Mesothelial cell of epicardium (in vitro differentiated cells): ENCODE measurements at places on chromosomes 2 and 18. TPM values are rescaled to one million over a fixed set of nuclear protein-coding genes. Genes with fewer than 3 reads are reported as not detected.

GRCh38 chr2:103361712-103362111 is 599.9 kb downstream of the TMEM182 start:
- H3K4me1 ChIP-seq = no peaks in the 10 kb centered on the region
- no peak for DNase-seq
- no peaks in the 10 kb centered on the region for H3K27me3 ChIP-seq
- H3K4me3 ChIP-seq = no peak overlapping the region
- H3K27ac ChIP-seq = no peak overlapping the region
- no peaks in the 10 kb centered on the region for H3K36me3 ChIP-seq

DNA sequence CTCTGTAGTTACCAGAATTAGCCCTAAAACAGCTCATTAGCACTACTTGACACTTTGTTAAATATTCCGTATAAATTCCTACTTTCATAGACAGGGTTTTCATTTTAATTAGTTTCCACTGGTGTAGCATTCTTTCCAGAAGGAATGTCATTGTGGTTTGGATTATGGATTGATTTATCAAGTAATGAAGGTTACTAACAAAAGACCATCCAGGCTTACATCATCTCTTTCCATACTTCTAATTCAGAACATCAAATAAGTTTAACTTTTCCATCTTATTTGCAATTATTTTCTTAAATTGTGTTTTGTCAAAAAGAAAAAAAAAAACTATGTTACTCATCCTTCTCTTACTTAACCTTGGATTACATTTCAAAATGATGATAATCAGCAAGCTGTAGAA is 231.8 kb upstream of the SPOPL start:
- peaks cover 15% of the 10 kb centered on the region for H3K4me1 ChIP-seq
- H3K27ac ChIP-seq = no peak overlapping the region
- DNase-seq = no peak

DNA sequence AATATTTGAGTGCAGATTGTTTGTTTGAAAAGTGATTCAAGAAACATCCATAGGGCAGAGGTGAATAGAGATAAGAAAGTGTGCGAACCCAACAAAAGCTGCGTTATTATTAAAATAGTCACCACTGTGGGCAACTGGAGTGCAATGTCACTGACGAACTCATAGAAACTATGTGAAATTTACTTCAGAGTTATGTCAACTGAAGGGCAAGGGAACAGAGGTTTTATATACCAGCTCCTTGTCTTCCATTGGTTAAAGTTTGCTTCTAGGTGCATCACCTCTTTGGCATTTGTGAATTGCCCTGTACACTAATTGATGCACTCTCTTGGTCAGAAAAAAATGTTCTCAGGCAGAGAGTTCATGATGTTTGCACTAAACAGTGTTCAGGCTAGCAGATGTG is 110.5 kb upstream of the NYAP2 start:
- H3K36me3 ChIP-seq = no peaks in the 10 kb centered on the region
- H3K27ac ChIP-seq = no peak overlapping the region
- DNase-seq = no peak
- no peak overlapping the region for H3K4me3 ChIP-seq
- H3K27me3 ChIP-seq = peaks cover 5% of the 10 kb centered on the region

GRCh38 chr2:208042450-208042849 is 17.1 kb upstream of the PLEKHM3 start:
- H3K36me3 ChIP-seq = no peaks in the 10 kb centered on the region
- DNase-seq = no peak
- H3K27me3 ChIP-seq = no peaks in the 10 kb centered on the region
- H3K4me1 ChIP-seq = peaks cover 6% of the 10 kb centered on the region

FAM237A gene
- total RNA-seq = not detected in 3 replicates

- no peak for DNase-seq
- peaks cover 33% of the 10 kb centered on the region for H3K4me1 ChIP-seq
- H3K4me3 ChIP-seq = no peak overlapping the region
- H3K27me3 ChIP-seq = no peaks in the 10 kb centered on the region
- H3K36me3 ChIP-seq = peaks cover 7% of the 10 kb centered on the region
Observed at GRCh38 chr2:20608666-20609348, 42.1 kb downstream of the HS1BP3 start.

DNA sequence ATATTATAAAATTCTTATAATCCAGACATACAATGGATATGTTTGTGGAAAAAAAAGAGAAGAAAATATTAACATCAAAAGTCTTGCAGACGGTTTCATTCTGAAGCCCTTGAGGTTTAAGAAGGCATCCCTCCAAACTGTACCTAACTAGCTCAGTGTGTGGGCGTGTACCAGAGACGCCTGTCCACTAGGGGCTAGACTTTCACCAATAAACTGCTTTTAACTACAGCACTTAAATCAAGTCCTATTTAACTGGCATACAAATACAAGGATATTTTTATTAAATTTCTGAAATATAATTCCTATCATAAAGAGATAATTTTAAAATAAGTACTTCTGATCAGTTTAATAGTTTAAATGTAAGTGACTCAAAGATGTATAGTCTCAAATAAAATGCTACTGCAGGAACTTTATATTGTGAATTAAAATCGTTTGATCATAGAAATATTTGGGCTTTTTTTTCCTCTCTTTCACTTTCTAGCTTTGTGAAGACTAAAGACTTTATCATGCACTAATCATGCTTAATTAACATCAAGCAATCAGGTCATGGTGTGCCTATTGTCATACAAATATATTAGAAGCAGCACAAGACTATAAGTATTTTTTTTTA is 437.7 kb downstream of the SATB2 start:
- peaks cover 16% of the 10 kb centered on the region for H3K27me3 ChIP-seq
- no peak overlapping the region for H3K27ac ChIP-seq
- no peaks in the 10 kb centered on the region for H3K36me3 ChIP-seq
- no peaks in the 10 kb centered on the region for H3K4me1 ChIP-seq

ORMDL1 gene
- total RNA-seq = 67.8 to 84.7 TPM (median 73.3 TPM) in 3 replicates

DNA sequence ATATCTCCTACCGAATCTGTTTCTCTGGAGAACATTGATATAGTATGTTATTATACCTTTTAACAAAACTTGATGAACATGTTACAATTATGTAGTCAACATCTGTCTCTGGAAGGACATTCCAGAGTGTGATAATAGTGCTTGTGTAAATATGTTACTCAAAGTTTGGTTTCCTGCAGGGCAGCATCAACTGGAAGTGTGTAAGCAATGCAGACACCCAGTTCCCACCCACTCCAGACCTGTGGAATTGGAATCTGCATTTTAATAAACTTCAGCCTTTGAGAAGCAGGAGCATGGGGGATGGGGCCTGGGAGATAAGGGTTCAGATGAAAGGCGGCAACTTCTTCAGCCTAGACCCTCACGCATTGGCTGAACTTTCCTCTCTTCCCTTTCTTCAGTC is 398.9 kb downstream of the RND3 start:
- peaks cover 17% of the 10 kb centered on the region for H3K4me1 ChIP-seq
- no peak overlapping the region for H3K27ac ChIP-seq
- no peaks in the 10 kb centered on the region for H3K27me3 ChIP-seq
- no peak overlapping the region for H3K4me3 ChIP-seq

DNA sequence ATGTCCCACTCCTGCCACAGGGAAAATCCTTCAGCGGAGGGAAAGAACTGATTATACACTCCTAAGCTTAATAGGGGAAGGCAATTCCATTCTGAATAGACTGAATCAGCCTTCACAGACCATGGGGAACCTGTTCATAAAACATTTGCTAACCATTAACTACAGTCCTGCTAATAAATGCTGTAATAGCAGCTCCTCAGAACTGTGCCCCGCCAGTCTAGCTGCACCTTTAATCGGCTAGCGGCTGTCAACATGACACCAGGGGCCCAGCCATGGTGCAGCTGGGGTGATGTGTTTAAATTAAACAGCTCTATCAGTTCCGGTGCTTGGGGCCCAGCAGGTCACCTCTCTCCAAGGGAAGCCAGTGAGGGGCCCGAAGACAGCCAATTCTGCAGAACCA is 77.8 kb downstream of the GALNT14 start:
- H3K36me3 ChIP-seq = no peaks in the 10 kb centered on the region
- H3K4me3 ChIP-seq = no peak overlapping the region
- no peak for DNase-seq
- no peak overlapping the region for H3K27ac ChIP-seq

DNA sequence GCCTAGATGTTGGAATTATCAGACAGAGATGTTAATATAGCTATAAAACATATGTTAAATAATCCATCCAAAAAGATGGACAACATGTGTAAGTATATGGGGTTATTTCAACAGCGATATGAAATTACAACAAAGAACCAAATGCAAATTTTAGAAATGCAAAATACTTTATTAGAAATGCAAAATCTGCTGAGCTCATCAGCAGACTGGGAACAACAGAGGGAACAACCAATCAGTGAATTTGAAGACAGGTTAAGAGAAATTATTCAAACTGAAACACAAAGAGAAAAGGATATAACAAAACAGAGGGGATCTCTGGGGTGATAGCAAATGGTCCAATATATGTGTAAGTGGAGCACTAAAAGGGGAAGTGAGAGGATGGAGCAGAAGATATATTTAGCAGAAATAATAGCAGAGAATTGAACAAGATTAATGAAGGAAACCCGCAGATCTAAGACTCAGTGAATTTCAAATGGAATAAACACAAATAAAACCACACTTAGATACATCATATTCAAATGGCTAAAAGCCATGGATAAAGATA is 13.5 kb upstream of the HS6ST1 start:
- H3K36me3 ChIP-seq = peaks cover 18% of the 10 kb centered on the region
- no peak overlapping the region for H3K27ac ChIP-seq
- H3K4me1 ChIP-seq = no peaks in the 10 kb centered on the region
- H3K27me3 ChIP-seq = no peaks in the 10 kb centered on the region
- DNase-seq = no peak

GRCh38 chr2:150994076-150994475 is 267.6 kb downstream of the RBM43 start:
- peaks cover 20% of the 10 kb centered on the region for H3K4me1 ChIP-seq
- H3K27me3 ChIP-seq = no peaks in the 10 kb centered on the region
- H3K27ac ChIP-seq = no peak overlapping the region

EVX2 gene
- total RNA-seq = 0.07 to 0.09 TPM in 2 of 3 replicates, not detected in the other

DNA sequence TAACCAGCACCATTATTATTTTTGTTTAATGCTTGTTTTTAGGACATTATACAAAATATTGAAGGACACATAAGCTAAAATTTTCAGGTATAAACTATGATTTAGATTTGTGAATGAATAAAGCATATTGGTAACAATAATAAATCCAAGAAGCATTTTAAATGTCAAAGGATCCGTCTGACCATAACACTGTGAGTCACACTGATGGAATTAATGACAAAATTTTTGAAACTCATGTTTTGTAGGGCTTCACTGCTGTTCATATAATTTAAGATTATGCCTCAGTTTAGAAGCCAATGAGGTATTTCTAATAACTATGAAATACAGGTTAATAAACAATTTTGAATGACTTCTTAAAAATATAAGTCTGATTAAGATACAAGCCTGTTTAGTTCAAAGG is 124.6 kb downstream of the TMEFF2 start:
- DNase-seq = no peak
- H3K27me3 ChIP-seq = no peaks in the 10 kb centered on the region
- H3K36me3 ChIP-seq = no peaks in the 10 kb centered on the region
- peaks cover 22% of the 10 kb centered on the region for H3K4me1 ChIP-seq
